ENCODE measurements at places on chromosomes 5 and 9.
A peak's percentile ranks its signal among the peaks of the same experiment; 100 is the strongest.

DNA sequence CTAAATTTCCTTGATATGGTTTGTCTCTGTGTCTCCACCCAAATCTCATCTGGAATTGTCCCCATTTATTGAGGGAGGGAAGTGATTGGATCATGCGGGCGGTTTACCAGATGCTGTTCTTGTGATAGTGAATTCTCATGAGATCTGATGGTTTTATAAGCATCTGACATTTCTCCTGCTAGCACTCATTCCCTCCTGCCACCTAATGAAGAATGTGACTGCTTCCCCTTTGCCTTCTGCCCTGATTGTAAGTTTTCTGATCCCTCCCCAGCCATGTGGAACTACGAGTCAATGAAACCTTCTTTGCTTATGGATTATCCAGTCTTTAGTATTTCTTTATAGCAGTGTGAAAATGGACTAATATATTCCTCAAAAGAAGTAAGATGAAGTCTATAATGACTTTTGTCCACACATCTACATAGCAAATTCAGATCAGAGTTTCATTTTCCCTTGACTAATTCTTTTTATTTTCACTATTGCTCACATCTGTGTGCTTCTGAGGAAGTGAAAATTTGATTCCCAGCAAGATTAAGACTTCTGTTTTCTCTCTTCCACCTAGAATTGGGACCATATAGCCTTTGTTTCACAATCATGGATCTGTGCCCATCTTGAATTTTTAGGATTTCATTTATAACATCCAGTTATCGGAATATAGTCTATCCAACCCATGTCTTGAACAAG lies 393.5 kb downstream of the DMAC1 start:
- no peak for DNase-seq

- DNase-seq = no peak
Measured at GRCh38 chr5:179585941-179586401, 35.6 kb downstream of the RUFY1 start.

DNA sequence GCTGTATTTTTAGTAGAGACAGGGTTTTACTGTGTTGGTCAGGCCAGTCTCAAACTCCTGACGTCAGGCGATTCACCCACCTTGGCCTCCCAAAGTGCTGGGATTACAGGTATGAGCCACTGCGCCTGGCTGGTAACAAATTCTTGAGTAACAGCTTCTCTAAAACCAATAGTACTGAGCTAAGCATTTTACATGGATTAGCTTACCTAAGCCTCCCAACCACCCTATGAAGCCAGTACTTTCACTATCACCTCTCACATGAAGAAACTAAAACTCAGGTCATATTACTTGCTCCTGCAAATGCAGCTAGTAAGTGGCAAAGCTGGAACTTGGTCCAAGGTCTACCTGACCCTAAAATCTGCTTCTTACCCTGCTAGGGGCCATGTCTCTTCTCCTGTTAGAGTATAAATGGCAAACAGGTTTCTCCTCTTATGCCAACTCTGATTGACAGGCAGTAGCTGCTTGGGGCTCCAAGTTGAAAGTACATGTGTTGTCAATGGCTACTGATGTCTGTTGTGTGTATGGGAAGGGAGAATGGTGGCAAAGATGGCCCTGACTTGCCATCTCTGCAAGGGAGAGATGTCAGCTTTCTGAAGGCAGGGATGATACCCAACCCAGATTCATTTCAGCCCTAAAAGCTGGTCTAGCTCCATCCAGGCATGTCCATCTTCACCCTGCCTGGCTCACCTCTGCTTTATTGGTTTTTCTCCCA lies 4.0 kb downstream of the PHF19 start:
- no peak for DNase-seq

DNA sequence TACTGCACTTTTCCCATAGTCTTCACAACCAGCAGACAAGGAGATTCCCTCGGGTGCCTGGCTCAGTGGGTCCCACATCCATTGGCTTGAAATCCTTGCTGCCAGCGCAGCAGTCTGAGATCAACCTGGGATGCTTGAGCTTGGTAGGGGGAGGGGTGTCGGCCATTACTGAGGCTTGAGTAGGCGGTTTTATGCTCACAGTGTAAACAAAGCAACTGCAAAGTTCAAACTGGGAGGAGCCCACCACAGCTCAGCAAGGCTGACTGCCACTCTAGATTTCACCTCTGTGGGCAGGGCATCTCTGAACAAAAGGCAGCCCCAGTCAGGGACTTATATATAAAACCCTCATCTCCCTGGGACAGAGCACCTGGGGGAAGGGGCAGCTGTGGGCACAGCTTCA lies 512.3 kb upstream of the MPDZ start:
- no peak for DNase-seq

DNA sequence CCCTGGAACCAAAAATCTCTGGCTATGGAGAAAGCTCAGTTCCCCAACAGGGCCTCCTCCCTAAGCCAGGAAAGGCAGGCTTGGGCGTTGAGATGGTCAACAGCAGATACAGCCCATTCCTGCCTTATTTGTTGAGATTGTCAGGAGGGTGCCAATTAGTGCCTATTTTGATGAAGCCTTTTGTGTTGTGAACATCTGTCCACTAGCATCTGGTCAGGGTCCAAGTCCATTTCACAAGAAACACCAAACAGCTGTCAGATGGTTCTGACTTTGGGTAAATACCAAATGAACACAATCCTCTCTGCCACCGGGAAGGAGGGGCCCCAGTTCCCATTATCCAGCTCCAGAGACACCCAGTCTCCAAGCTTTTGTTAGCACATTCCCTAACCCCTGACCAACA lies 19.9 kb downstream of the SEMA6A start:
- DNase-seq = no peak

DNA sequence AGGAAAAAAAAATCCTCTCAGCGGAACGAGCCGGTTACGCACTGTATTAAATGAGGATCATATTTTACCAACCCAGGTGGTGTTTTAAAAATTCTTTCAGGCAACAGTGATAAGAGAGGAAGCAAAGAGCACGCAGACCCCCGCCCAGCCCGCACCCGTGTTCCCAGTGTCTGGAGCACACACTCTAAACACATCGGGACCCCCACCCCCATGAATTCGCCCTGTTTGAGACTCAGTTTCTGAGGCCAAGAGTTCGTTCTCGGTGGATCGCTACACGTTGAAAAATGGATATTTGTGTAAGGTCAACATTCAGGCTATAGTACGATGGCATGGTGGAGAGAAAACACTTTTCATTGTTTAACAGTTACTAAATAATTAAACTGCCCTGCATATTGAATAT lies 196.3 kb downstream of the MEF2C start:
- DNase-seq = no peak

DNA sequence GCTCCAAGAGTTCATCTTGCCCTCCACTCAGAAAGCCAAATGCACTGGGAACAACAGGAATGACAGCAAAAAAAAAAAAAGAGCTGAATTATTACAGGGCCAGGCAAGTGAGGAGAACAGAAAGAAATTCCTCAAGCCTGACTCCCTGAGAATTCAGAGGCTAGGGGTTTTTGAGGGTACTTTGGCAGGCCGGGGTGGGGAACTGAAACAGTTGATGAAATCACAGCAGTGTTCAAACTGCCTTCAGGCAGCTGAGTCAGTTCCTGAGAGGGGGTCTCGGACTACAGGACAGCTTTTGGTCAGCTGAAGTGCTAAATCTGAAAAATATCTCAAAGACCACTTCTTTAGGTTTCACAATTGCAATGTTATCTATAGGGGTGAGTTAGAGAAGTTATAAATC lies 419.4 kb downstream of the SEMA5A start:
- DNase-seq = no peak

- no peak for DNase-seq
Measured at GRCh38 chr9:86353655-86354010, 577 bp downstream of the TUT7 start.

DNA sequence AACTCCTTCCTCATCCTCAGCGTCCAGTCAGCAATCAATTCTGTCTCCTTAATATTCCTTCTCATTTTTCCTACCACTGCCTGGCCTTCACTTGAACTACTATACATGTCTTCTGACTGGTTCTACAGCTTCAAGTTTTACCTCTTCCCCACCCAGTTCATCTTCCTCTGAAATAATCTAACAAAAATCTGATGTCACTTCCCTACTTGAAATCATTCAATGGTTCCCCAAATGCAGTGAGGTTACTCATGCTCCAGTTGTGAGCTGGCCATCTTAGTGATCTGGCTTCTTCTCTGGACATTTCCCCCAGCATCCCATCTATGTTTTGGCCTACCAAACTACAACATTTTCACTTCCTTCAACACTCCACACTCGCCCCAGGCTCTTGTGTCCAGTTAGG lies 14.9 kb upstream of the TMEM267 start:
- no peak for DNase-seq

GRCh38 chr9:5949103-5949699 lies 58.5 kb downstream of the MLANA start:
- no peak for DNase-seq

DNA sequence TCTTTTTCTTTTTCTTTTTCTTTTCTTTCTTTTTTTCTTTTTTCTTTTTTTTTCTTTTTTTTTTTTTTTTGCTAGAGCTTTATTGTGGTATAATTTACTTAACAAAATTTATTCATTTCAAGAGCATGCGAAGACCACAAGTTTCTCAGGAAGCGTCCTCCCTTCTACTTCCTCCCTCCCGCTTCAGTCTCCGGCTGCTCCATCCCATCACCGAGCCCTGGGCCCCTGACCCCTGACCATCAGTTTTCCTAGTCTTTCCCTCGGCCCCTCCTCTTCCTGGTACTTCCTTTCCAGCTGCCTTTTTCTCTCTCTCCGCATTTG lies 34.7 kb downstream of the C9orf152 start:
- DNase-seq = no peak

GRCh38 chr5:115333164-115333563 lies 36.7 kb upstream of the CCDC112 start:
- DNase-seq = no peak

GRCh38 chr5:15807871-15808270 lies 307.9 kb downstream of the FBXL7 start:
- DNase-seq = no peak

DNA sequence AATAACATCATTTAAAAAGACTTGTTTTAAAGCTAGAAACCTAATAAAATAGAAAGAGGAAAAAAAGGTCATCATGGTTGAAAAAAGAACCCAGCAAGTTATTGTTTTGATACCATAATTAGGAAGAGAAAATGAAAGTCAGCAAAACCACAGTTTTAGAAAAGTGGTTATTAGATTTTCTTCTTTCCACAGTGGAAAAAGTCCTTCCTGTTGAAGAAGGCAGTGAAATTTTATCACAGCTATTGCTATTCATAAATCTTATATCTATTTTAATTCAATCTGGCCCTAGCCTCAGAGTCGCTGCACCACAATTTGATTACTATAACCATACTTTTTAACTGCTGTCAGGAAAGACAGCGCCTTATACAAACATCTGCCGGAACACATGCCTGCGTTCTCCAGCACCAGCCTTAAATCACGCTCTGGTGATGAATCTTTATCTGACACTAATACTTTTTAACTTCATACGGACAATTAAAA lies 60.3 kb downstream of the MAPKAP1 start:
- no peak for DNase-seq

- DNase-seq = no peak
Measured at GRCh38 chr9:125493384-125493783, 213.6 kb downstream of the MAPKAP1 start.

GRCh38 chr5:1322955-1323802 lies 21.7 kb downstream of the CLPTM1L start:
- no peak for DNase-seq

DNA sequence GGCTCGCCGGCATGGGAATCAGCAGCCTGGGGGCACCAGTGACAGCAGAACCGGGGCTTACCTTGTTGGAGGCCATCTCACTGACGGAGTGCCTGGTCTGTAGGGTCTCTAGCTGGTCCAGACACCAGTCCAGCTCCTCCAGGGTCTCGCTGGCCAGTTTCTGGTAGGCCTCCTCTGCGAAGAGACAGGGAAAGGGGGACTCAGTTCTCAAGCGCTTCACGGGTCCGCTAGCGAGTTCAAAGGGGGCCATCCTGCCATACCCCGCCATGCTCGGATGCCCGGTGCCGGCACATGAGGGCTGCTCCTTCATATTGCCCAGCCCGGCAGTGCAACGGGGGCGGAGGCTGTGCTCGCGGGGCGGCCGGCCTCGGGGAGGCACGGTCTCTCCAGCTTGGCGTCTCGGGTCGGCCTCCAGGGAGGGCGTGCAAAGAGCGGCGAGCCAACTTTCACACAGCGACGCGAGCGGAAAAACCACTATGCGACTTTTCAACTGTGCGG lies 456.0 kb downstream of the RAB3C start:
- DNase-seq = no peak

GRCh38 chr9:113568571-113569321 lies 105.2 kb downstream of the RGS3 start:
- DNase-seq = no peak

- DNase-seq = no peak
Measured at GRCh38 chr5:141632650-141633049, 4.0 kb downstream of the HDAC3 start.

DNA sequence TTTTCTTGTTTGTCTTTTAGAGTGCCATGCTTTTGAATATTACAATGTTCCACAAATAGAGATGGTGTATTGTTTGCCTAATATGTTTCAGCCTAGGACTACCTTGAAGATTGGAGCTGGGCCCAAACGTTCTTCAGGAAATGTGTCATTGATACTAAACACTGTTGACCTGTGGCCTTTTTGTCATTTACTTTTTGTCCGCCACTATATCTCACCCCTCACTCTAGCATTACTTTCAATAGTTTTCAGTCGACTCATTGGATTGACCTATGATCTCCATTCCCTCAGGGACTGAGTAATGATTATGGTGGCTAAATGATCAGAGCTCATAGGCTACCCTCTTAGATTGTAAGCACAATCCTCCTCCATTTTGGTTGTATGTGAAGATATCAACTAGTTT lies 115.8 kb downstream of the NUDT12 start:
- DNase-seq = no peak

DNA sequence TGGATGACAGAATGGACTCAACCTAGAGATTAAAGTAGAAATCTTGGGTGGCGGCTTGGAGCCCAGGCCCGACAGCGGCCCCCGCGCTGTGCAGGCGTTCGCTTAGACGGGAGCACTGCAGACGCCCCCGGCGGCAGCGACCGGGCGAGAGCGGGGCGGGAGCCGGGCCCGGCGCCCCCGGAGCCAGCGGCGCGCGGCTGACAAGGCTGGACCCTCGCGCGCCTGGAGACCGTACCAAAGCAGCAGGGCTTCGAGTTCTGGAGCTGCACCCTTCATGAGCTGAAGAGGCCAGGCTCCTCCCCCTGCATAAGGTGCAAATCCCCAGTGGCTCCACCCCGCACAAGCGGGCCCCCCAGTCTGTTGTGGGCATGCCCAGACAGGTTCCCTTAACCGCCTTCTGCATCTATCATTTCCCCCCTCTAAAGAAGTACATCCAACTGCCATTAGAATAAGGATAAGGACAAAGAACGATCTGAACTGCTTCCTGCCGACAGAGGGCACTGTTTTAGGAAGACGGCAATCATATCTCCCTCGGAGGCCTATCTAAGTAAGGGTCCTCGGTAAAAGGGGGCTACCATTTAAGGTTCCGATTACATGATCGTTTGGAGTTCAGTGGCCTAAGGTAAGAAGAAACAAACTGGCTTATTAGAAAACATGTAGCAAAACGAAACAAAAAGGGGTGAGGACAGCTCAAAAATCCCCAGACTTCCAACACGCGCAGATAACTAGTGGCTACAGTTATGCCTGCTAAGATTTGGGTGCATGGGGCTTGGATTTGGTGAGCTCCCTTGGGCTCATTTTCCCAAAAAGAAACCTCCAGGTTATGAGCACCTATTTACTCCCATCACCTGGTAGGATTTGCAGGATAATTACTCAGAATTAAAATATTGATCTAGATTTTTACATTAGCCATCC lies 66.3 kb downstream of the RGMB start:
- DNase-seq = peak; percentile 4

All from activated CD4-positive, alpha-beta T cell treated with anti-CD3 and anti-CD28 coated beads, Interleukin-2, amount 50 U/mL, for 24 hours (primary cell).